Astrocyte of the hippocampus (primary cell): ENCODE measurements at places on chromosomes 2 and 18.

- DNase-seq, result no peak
Observed at GRCh38 chr18:23037646-23038045, 97.6 kb upstream of the CABLES1 start.

GRCh38 chr2:114219456-114219855 is 223.0 kb upstream of the DPP10 start:
- no peak for DNase-seq

- DNase-seq, result peak; percentile 30
Observed at GRCh38 chr2:150211164-150211631, 276.3 kb downstream of the RND3 start.

- DNase-seq, result peak; percentile 80
Observed at GRCh38 chr2:88159955-88160415, 10.2 kb upstream of the THNSL2 start.

- no peak for DNase-seq
Observed at GRCh38 chr2:95730813-95731212, 139.0 kb downstream of the TRIM43 start.

GRCh38 chr2:210169516-210170195 is 1.6 kb downstream of the KANSL1L start:
- no peak for DNase-seq

GRCh38 chr2:202754936-202755335 is 116.6 kb downstream of the ICA1L start:
- no peak for DNase-seq

DNA sequence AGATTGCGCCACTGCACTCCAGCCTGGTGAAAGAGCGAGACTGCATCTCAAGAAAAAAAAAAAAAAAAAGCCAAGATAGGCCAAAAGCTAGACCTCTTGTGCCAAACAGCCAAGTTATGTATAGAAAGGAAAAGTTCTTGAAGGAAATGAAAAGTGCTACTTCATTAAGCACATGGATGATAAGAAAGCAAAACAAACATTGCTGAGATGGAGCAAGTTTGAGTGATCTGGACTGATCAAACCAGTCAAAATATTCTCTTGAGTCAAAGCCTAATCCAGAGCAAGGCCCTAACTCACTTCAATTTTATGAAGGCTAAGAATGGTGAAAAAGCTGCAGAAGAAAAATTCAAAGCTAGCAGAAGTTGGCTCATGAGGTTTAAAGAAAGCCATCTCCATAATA is 28.1 kb upstream of the TANC1 start:
- no peak for DNase-seq

DNA sequence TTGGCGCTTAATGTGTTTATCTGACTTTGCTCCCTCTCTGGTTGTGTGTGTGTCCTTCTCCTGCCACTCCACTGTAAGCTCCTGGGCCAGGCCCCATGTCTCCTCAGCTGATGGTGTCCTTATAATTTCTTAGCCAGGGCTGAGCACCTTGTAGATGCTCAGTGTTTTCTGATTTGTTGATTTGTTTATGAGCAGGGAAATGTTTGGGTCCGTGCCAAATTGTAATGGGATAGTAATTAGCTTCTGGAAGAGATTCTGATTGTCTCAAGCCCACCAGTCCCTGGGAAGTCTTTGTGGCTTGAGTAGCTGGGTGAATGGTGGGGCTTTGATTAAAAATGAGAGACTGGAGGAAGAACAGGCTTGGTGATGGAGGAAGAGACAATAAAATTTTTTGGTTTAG is 270.5 kb downstream of the MYCN start:
- no peak for DNase-seq

GRCh38 chr2:170840717-170841210 is 24.1 kb downstream of the GAD1 start:
- no peak for DNase-seq

GRCh38 chr2:205405194-205405593 is 277.1 kb upstream of the NRP2 start:
- peak; percentile 26 for DNase-seq

GRCh38 chr18:13451213-13451540 is 232.6 kb downstream of the LDLRAD4 start:
- no peak for DNase-seq

- DNase-seq, result peak; percentile 31
Observed at GRCh38 chr2:68357605-68358337, 7.3 kb upstream of the PLEK start.

DNA sequence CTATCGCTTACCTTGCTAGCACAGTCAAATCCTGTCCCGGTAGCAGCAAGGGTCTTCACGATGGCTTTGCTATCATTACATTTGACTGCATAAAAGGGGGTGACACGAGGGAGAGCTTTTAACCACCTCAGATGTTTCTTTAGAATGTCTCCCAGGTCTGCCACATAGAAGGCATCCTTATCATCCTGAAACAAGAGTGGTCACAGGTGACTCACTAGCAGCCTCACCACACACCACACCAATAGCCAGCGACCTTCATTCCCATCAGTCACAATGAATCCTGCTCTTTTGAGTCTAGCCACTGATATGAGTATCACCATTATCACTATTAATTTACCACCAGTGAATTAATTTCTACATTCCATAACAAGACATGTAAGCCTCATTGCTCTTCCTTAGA is 3.7 kb downstream of the ODC1 start:
- peak; percentile 46 for DNase-seq

- peak; percentile 60 for DNase-seq
Observed at GRCh38 chr2:60998628-60999545, 18.6 kb upstream of the PEX13 start.

GRCh38 chr18:50629148-50629631 is 69.3 kb downstream of the MAPK4 start:
- DNase-seq, result no peak

- DNase-seq, result no peak
Observed at GRCh38 chr2:11307764-11308415, 36.5 kb downstream of the ROCK2 start.

DNA sequence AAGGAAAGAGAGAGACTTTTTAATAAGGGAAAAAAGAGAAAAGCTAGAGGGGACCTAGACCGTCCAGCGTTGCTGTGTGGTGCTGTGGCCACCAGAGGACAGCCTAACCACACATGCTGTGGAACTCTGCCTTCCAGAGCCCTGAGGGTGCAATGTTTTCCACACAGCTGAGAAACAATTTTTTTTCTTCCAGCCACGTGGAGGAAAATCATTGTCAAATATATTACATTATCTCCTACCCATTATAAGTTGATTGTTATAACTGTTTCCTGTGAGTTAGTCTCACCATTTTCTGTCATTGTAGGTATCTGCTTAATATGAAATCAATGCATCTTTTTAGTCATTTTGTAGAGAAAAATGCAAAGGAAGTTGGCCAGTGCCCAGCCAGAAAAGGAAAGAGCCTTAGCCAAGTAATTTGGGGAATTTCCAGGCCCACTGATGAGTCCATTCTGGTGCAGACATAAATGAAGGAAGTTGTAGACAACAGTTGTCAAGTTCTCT is 5.9 kb upstream of the MRPL19 start:
- peak; percentile 88 for DNase-seq

DNA sequence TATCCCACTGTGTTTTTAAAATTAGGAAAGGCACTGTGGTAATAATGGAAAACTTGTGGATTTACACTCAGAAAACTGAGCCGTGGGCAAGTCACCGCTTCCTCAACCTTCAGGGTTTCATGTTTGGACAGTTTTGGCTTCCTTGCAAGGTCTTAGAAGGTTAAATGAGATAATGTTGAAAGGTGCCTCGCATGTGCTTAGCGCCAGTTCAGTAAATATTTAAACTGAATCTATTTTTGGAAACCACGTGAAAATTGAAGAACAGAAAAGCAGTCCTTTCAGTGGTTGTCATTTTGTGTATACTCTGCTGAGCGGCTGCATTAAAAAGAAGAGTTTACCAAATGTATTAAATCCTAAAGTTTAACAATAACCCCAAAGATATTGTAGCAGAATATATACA is 15.2 kb upstream of the AGAP1 start:
- no peak for DNase-seq

GRCh38 chr18:23935804-23936203 is 78.8 kb upstream of the TTC39C start:
- no peak for DNase-seq

GRCh38 chr2:94871226-94872087 is at the start of gene TEKT4:
Gene TEKT4 (plus strand): TSS chr2:94871430. CDS start chr2:94871580, 150 bp downstream.
- DNase-seq, result peak; percentile 36

DNA sequence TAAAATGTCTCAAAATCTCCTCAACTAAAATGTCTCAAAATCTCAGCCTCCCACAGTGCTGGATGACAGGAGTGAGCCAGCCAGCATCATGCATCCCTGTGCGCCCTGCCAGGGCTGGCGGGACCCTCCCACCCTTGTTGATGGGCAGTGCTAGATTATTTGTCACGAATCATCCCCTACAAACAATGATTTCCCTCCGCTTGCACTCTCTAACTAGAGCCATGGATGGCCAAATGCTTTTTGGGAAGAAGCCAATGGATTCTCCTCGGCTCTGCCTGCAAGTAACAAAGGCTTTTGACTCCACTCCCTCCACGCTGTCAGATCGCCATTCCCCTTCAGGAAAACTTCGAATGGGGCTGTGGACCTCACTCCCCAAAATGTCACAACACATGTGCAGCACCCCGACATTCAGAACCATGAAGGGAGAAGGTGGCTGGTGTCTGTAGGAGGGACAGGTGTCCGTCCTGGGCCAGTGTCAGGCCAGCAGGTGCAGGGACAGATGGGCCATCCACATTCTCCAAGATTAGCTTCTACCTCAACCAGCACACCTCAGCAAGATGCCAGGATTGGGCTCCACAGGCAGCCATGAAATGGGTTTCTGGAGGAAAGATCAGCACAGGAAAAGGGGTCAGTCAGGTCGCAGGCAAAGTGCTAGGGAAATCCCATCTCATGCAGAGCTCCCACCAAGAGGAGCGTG is 11.5 kb downstream of the AMER3 start:
- no peak for DNase-seq

DNA sequence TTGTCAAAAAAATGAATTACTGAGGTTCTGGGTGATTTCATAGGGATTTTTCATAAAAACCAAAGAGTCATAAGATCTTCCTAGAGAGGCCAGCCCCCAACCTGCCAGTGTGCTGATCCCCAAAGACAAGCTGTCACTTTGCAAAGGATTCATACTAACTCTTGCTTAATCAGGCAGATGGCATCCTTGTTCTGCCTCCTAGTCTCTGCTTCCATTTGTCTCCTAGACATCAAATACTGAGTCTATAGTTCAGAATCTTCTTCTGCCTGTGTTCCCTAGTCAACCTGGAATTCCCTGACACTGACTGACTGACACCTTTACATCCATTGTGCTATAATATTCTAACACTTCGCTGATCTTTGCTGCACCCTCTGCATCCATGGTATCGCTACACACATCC is 84.9 kb downstream of the SLC8A1 start:
- no peak for DNase-seq
